Posterior vena cava (tissue), 2 donors: ENCODE measurements at places on chromosomes 5 and 9. TPM values are rescaled to one million over a fixed set of nuclear protein-coding genes. Genes with fewer than 3 reads are reported as not detected.

The CD274 gene
- 3.5 TPM for total RNA-seq

The SNX18 gene
- total RNA-seq: 50.3 TPM

The ETF1 gene
- 97.2 TPM for total RNA-seq

The SAXO1 gene
- 0.28 TPM for total RNA-seq

The CCNI2 gene
- not detected for total RNA-seq

The CARTPT gene
- not detected for total RNA-seq

The LURAP1L gene
- total RNA-seq: 18.1 TPM

The PCAT7 gene
- total RNA-seq: not detected

The GMCL2 gene
- not detected for total RNA-seq

The CBY3 gene
- not detected for total RNA-seq

The DBN1 gene
- total RNA-seq: 94.9 TPM

The OBP2B gene
- total RNA-seq: not detected

The EQTN gene
- not detected for total RNA-seq

The C9orf153 gene
- 0.28 TPM for total RNA-seq

The KIF4B gene
- total RNA-seq: not detected

The GGTA1 gene
- 3.8 TPM for total RNA-seq

The FOXI1 gene
- not detected for total RNA-seq

The ZSWIM6 gene
- total RNA-seq: 14.0 TPM

The CCL27 gene
- total RNA-seq: not detected

The CDX1 gene
- not detected for total RNA-seq

The LHX2 gene
- total RNA-seq: not detected

The APBA1 gene
- total RNA-seq: 9.2 TPM

The SPATA31D4 gene
- not detected for total RNA-seq

The SH3GL2 gene
- total RNA-seq: not detected

The WDR31 gene
- total RNA-seq: 2.3 TPM

The TMEFF1 gene
- 0.37 TPM for total RNA-seq

The DPYSL3 gene
- total RNA-seq: 418 TPM

The IL5 gene
- not detected for total RNA-seq

The SPINK6 gene
- not detected for total RNA-seq

The C5orf52 gene
- total RNA-seq: not detected

The SARDH gene
- 1.8 TPM for total RNA-seq

The POU5F2 gene
- 2.0 TPM for total RNA-seq

The CDKN2A gene
- total RNA-seq: 0.81 TPM

The EDIL3 gene
- 143 TPM for total RNA-seq

The IFNA7 gene
- total RNA-seq: not detected

The RAPGEF6 gene
- total RNA-seq: 19.9 TPM

The CTXN3 gene
- not detected for total RNA-seq

The ZNF300 gene
- 4.8 TPM for total RNA-seq

The NOXA1 gene
- total RNA-seq: 2.7 TPM

The AGXT2 gene
- not detected for total RNA-seq

The DDX31 gene
- 6.8 TPM for total RNA-seq

The KCNT1 gene
- 0.38 TPM for total RNA-seq

The SLC28A3 gene
- 0.14 TPM for total RNA-seq

The LRSAM1 gene
- total RNA-seq: 16.9 TPM

The IDNK gene
- 5.2 TPM for total RNA-seq

The NRARP gene
- 5.6 TPM for total RNA-seq

The FGFR4 gene
- 1.0 TPM for total RNA-seq

The PCDHGA1 gene
- total RNA-seq: 0.81 TPM

The RACK1 gene
- 1,013 TPM for total RNA-seq

The PHF24 gene
- 0.93 TPM for total RNA-seq

The ORM2 gene
- not detected for total RNA-seq

The NTNG2 gene
- total RNA-seq: 3.4 TPM

The GOLGA1 gene
- total RNA-seq: 21.5 TPM

The C9 gene
- total RNA-seq: not detected

The CDHR2 gene
- 0.14 TPM for total RNA-seq

The SHB gene
- total RNA-seq: 23.0 TPM

The RELL2 gene
- total RNA-seq: 2.5 TPM

The CCDC112 gene
- 6.4 TPM for total RNA-seq
